ENCODE measurements at places on chromosomes 3 and 15. TPM values are rescaled to one million over a fixed set of nuclear protein-coding genes. Genes with fewer than 3 reads are reported as not detected.

Gene GPX1
- total RNA-seq = 672 TPM

Gene CEP97
- 6.8 TPM for total RNA-seq

Gene OXTR
- total RNA-seq = 1.3 TPM

Gene PLSCR1
- total RNA-seq = 123 TPM

Gene SAXO2
- 0.38 TPM for total RNA-seq

Gene PLSCR2
- total RNA-seq = 0.13 TPM

Gene ACSBG1
- not detected for total RNA-seq

Gene MITF
- 5.7 TPM for total RNA-seq

Gene EPM2AIP1
- total RNA-seq = 10.6 TPM

Gene EAF2
- 0.51 TPM for total RNA-seq

Gene RASGRP1
- total RNA-seq = 0.13 TPM

Gene SOX14
- not detected for total RNA-seq

Gene OR5H6
- total RNA-seq = not detected

Gene COLQ
- 1.9 TPM for total RNA-seq

Gene PPCDC
- 9.6 TPM for total RNA-seq

Gene ALG1L2
- total RNA-seq = not detected

Gene ACAD11
- total RNA-seq = 14.7 TPM

Gene TMEM266
- total RNA-seq = not detected

Gene MAP6D1
- 0.51 TPM for total RNA-seq

Gene GRK7
- total RNA-seq = not detected

Gene KCNMB3
- 2.1 TPM for total RNA-seq

Gene PDZRN3
- 0.13 TPM for total RNA-seq

Gene DCLK3
- total RNA-seq = not detected

Gene CYP8B1
- not detected for total RNA-seq

Gene VPS13C
- total RNA-seq = 103 TPM

Gene CP
- not detected for total RNA-seq

Gene TRPC1
- total RNA-seq = 5.2 TPM

Gene MEGF11
- not detected for total RNA-seq

Gene FSIP1
- 0.51 TPM for total RNA-seq

Gene NR1I2
- total RNA-seq = not detected

Gene GOLGA6L4
- total RNA-seq = 1.8 TPM

Gene CCK
- total RNA-seq = not detected

Gene GPR160
- 1.8 TPM for total RNA-seq

Gene PTH1R
- under 0.01 TPM for total RNA-seq

Gene IL17RB
- total RNA-seq = 0.13 TPM

Gene ASB14
- not detected for total RNA-seq

Gene ARL14
- not detected for total RNA-seq

Gene ROPN1
- not detected for total RNA-seq

Gene LMOD3
- total RNA-seq = not detected

Gene SLC22A13
- under 0.01 TPM for total RNA-seq

Gene PLD1
- total RNA-seq = 62.2 TPM

Gene SPINT1
- 0.90 TPM for total RNA-seq

Gene CDC25A
- 8.6 TPM for total RNA-seq

Gene GRIP2
- total RNA-seq = not detected

Gene SNTN
- total RNA-seq = not detected

Gene SLC51B
- total RNA-seq = not detected

Gene TRIM42
- not detected for total RNA-seq

Gene NSUN3
- 13.4 TPM for total RNA-seq

Gene AHSG
- under 0.01 TPM for total RNA-seq

Gene TMEM108
- not detected for total RNA-seq

Gene TMEM40
- total RNA-seq = not detected

Gene RNU5B-1
- total RNA-seq = not detected

Gene CCDC174
- 6.4 TPM for total RNA-seq
